Endodermal cell (in vitro differentiated cells): ENCODE measurements at places on chromosomes 5 and 9. TPM values are rescaled to one million over a fixed set of nuclear protein-coding genes. Genes with fewer than 3 reads are reported as not detected.

- H3K4me1 ChIP-seq, result peaks cover 3% of the 10 kb centered on the region
- no peaks in the 10 kb centered on the region for H3K36me3 ChIP-seq
- DNase-seq, result peak; percentile 25
- no peak overlapping the region for H3K4me3 ChIP-seq
These were observed 34.0 kb downstream of the PDGFRB start for GRCh38 chr5:150121448-150122157.

DNA sequence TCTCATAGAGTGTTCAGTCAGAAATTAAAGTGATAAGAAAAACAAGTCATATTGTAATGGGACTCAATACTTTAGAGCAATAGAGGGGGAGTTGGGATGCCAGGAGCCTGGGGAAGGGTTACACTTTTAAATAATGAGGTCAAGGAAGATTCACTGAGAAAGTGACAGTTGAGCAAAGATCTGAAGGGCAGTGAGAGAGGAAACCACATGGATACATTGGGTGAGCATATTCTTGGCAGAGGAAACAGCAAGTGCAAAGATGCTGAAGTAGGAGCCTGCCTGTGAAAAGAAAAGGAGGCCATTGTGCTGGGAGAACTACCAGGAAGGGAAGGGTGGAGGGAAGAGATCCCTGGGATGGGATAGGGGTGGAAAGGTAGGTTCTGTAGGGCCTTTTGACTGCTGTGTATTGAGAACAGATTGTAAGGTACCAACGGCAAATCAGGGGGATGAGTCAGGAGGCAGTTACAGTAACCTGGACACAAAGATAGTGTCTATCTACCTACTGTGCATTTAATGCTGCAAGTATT is 79.4 kb downstream of the PAM start:
- no peaks in the 10 kb centered on the region for H3K27me3 ChIP-seq
- no peaks in the 10 kb centered on the region for H3K36me3 ChIP-seq
- H3K27ac ChIP-seq, result no peak overlapping the region
- no peak for DNase-seq
- H3K4me3 ChIP-seq, result no peak overlapping the region

DNA sequence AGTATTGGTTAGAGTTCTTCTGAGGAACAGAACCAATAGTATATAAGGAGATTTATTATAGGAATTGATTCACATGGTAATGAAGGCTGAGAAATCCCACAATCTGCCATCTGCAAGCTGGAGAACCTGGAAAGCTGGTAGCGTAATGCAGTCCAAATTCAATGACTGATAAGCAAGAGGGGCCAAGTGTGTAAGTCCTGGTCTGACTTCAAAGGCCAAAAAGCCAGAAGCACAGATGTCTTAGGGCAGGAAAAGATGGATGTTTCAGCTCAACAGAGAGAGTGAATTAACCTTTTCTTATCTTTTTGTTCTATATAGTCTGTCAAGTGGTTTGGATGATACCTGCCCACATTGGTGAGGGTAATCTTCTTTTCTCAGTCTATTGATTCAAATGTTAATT is 146.4 kb downstream of the FGF10 start:
- no peaks in the 10 kb centered on the region for H3K4me1 ChIP-seq
- H3K36me3 ChIP-seq, result no peaks in the 10 kb centered on the region
- H3K27ac ChIP-seq, result no peak overlapping the region
- DNase-seq, result no peak
- no peak overlapping the region for H3K4me3 ChIP-seq
- no peaks in the 10 kb centered on the region for H3K27me3 ChIP-seq

GRCh38 chr5:177430140-177430951 is 3.9 kb downstream of the GRK6 start:
- H3K27me3 ChIP-seq, result no peaks in the 10 kb centered on the region
- no peak overlapping the region for H3K27ac ChIP-seq
- peak; percentile 41 for DNase-seq
- H3K4me3 ChIP-seq, result no peak overlapping the region

DNA sequence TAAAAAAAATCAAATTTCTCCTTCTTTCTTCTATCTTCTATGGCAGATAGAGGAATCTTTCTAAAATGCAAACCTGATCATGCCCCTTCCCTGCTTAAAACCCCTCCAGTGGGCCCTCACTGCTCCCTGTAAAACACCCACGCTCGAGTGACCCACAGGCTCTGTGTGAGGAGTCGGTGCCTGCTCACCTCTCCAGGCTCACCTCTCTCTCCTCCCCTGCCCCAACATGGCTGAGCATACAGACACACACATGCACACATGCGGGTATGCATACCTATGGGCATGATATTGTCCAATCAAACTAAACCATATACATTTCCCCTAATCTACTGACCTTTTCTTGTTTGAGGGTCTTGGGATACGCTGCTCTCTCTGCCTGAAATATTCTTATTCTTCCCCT is 40.8 kb upstream of the COL15A1 start:
- peak; percentile 22 for DNase-seq
- H3K27ac ChIP-seq, result no peak overlapping the region
- no peaks in the 10 kb centered on the region for H3K36me3 ChIP-seq
- H3K4me3 ChIP-seq, result no peak overlapping the region

DNA sequence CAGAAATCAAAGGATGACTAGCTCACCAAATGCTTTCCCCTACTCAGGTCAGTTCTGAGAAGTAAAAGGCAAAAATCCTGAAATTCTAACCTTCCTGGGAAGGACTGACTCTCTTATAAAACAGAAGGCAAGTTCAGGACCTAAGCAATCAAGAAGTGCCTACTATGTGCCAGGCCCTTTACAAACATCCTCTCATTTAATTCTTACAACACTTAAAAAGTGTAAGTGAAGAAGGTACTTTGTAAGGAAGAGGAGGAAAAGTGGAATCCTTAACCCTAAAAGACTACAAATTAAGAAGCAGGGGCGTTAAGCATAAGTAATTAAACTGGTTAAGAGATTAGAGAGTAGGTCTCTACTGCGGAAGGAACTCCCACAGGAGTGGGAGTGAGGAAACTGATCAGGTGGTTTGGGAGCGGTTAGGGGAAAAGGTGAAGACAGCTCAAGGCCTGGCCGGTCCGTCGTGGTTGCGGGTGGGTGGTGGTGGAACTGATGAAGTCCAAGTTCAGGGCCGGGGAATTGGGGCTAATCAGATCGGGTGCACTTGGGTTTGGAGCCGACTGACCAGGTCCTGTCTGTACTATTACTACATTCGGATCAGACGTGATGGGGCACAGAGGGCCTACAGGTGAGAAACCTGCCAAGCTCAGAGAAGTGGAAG is 839 bp downstream of the MED27 start:
- peak overlapping the region; percentile 93 for H3K4me3 ChIP-seq
- H3K36me3 ChIP-seq, result peaks cover 29% of the 10 kb centered on the region
- H3K27me3 ChIP-seq, result no peaks in the 10 kb centered on the region
- DNase-seq, result no peak
- no peaks in the 10 kb centered on the region for H3K4me1 ChIP-seq

GRCh38 chr5:95986001-95986400 is 24.4 kb upstream of the ELL2 start:
- peaks cover 37% of the 10 kb centered on the region for H3K4me1 ChIP-seq
- H3K36me3 ChIP-seq, result no peaks in the 10 kb centered on the region
- no peak overlapping the region for H3K27ac ChIP-seq
- H3K4me3 ChIP-seq, result peak overlapping the region; percentile 66
- H3K27me3 ChIP-seq, result no peaks in the 10 kb centered on the region

- H3K36me3 ChIP-seq, result no peaks in the 10 kb centered on the region
- H3K27me3 ChIP-seq, result peaks cover 14% of the 10 kb centered on the region
- peak overlapping the region; percentile 30 for H3K4me3 ChIP-seq
- no peak for DNase-seq
- H3K27ac ChIP-seq, result no peak overlapping the region
- peaks cover 18% of the 10 kb centered on the region for H3K4me1 ChIP-seq
These were observed 85.0 kb upstream of the TAF11L2 start for GRCh38 chr5:17412760-17413671.

Gene RAPGEF6
- 15.6 and 19.2 TPM in 2 replicates for total RNA-seq

DNA sequence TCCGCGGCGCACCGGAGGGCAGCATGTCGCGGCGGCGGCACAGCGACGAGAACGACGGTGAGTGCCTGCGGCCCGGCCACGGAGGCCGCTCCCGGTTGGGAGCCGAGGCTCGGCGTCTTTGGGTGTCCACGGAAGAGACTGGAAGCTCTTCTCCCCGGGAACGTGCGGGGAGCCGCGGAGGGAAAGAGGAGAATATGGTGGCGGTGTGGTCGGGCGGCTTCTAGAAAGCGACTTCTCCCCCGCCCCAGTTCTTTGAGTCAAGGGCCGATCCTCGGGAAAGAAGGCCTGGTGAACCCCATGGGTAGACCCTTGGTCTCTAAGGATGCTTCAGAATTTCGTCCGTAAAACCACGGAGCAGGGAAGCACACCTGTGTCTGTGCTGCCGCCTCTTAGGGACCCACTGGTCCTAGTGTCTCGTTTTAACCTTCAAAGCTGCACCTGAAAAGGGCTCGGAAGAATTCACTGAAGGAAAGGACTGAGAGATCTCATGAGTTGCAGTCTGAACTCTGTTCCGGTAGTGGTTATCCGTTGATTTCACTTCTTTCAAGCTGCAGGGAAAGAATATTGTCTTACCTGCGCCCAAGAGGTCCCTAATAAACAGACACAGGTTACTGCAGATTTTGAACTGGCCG is 354 bp downstream of the NCBP1 start:
- peak overlapping the region; percentile 95 for H3K4me3 ChIP-seq
- peak overlapping the region; percentile 100 for H3K27ac ChIP-seq
- H3K27me3 ChIP-seq, result no peaks in the 10 kb centered on the region
- DNase-seq, result no peak

Gene ARL10
- 11.4 to 19.2 TPM (median 13.1 TPM) in 3 replicates for total RNA-seq

DNA sequence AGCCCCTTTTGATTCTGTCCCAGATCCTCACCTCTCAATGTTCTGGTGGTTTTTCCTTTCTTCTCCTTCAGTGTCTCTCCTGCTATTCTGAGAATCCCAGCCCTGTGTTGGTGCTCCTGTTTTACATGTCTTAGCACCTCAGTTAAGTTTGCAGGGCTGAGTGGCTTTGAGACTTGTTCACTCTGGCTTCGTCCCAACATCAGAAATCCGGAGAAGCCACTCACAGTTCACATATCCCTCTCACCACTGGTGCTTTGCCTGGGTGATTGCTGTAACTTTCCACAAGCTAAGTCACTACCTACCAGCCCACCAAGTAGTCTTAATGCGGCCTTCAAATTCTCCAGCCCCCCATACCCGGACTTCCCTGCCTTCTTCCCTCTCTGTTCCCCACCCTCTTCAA is 40.2 kb downstream of the CYFIP2 start:
- no peaks in the 10 kb centered on the region for H3K36me3 ChIP-seq
- H3K27me3 ChIP-seq, result no peaks in the 10 kb centered on the region
- no peak overlapping the region for H3K27ac ChIP-seq
- H3K4me3 ChIP-seq, result no peak overlapping the region
- no peaks in the 10 kb centered on the region for H3K4me1 ChIP-seq

DNA sequence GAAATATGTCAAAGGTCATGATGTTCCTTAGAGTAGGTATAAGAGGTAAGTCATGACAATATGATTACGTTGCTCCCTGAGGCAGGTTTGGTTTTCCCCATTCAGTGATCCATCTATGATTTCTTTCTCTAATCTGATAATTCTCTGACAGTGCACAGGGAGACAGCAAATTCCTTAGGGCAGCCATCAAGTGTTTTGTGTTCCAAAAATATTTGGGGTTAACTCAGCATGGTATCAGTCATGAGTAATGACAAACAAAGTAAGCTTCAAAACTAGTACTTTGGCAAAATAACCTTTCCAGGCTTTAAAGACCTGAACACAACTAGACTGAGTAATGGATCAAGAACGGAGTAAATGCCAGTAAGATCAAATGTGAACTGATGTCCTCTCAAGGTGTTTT is 55.3 kb upstream of the SPATA31E1 start:
- no peaks in the 10 kb centered on the region for H3K27me3 ChIP-seq
- no peaks in the 10 kb centered on the region for H3K36me3 ChIP-seq
- H3K27ac ChIP-seq, result no peak overlapping the region

Gene PCDHGA11
- total RNA-seq, result 8.2 to 9.3 TPM (median 8.5 TPM) in 3 replicates

DNA sequence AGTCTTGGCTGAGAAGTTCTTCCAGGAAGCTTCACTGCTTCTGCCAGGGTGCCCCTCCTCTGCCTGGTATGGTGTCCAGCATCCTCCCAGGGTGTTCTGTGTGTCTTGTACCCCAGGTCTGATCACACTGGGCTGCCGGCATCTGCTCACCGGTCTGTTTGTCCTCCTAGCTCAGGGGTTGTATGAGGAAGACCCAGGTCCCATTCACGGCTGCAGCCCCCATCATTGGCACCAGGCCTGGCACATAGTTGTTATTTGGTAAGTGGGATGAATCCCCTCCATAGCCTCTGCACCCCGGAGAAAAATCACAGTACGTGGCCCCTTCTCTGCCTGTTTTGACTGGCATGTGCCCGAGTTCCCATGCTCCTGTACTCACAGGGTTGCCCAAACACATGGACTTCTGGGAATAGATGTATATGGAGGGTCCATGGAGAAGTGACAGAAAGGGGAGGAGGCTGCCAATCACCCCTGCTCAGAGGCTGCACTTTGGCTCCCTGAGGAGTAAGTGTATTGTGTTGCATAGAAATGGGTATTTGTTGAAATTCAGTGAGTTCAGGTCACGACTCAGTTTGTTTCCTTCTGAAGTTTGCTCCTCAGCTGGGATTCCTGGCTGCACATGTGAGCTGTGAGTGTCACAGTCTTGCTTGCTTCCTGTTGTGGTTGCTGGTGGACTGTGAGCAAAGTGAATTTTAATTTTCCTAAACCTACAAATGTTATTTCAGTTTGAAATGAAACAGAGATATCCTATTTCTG is 96.2 kb downstream of the HSPA4 start:
- no peaks in the 10 kb centered on the region for H3K36me3 ChIP-seq
- no peaks in the 10 kb centered on the region for H3K27me3 ChIP-seq
- H3K4me1 ChIP-seq, result no peaks in the 10 kb centered on the region

Gene SLC6A19
- 0.15 and 0.16 TPM in 2 replicates for total RNA-seq

DNA sequence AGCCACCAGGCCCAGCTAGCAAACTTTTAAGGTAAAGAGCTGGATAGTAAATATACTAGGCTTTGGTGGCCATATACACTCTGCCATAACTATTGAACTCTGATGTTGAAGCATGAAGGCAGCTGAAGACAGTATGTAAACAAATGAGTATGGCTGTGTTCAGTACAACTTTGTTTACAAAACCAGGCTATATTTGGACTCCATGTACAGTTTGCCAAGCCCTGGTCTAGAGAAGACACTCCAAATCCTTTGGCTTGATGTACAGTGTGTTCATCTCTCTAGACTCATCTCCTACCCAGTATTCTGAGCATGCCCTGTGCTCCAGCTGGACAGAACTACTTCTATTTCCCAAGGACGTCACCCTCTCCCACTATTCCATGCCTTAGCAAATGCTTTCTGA is 54.3 kb upstream of the MEGF10 start:
- no peaks in the 10 kb centered on the region for H3K4me1 ChIP-seq
- no peak overlapping the region for H3K4me3 ChIP-seq
- H3K27ac ChIP-seq, result no peak overlapping the region
- no peaks in the 10 kb centered on the region for H3K27me3 ChIP-seq
- no peak for DNase-seq
